ENCODE measurements at places on chromosomes 2 and 18.
A peak's percentile ranks its signal among the peaks of the same experiment; 100 is the strongest.

- H3K4me1 ChIP-seq = no peaks in the 10 kb centered on the region
- no peak overlapping the region for H3K27ac ChIP-seq
- no peak for DNase-seq
- H3K36me3 ChIP-seq = no peaks in the 10 kb centered on the region
- H3K27me3 ChIP-seq = no peaks in the 10 kb centered on the region
- no peak overlapping the region for H3K4me3 ChIP-seq
Measured at GRCh38 chr2:155643056-155643775, 689.3 kb downstream of the NR4A2 start.

- no peak overlapping the region for H3K27ac ChIP-seq
- peaks cover 2% of the 10 kb centered on the region for H3K27me3 ChIP-seq
- no peaks in the 10 kb centered on the region for H3K36me3 ChIP-seq
Measured at GRCh38 chr2:137912371-137912770, 51.9 kb upstream of the HNMT start.

DNA sequence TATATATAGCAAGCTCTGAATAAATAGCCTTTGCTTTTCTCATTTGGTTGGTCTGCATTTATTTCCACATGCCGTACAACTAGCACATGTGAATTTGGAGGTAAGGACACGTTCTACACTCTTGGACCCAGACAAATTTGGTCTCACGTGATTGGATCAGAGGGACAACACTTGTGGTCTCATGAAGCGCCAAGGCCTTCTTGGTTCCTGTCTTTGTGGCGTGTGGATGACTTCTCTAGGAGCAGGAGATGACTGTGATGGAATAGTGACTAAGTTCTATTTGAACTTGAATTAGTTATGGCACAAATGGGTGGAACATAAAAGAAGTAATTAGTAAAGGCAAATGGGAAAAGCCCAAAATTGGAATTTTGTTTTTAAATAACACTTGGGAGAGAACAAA is 206.9 kb downstream of the BCL2 start:
- no peaks in the 10 kb centered on the region for H3K27me3 ChIP-seq
- H3K36me3 ChIP-seq = peaks cover 1% of the 10 kb centered on the region
- H3K27ac ChIP-seq = no peak overlapping the region
- H3K4me3 ChIP-seq = no peak overlapping the region
- no peak for DNase-seq

DNA sequence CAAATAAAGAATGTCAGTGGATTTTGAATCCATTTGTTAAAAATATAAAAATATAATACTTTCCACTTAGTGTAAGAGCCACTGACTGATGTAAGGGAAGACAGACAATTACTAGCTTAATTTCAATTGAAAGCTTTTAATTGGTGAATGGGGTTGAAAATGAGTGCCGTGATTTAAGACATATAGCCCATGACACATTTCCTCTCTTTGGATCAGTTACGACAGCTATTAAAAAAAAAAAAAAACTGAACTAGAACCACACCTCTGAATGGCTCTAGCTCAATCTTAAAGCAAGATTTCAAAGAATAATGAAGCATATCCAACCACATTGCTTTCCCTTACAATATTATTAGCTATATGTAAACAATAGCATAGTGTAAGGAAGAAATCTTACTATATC is 44.0 kb downstream of the CIB4 start:
- H3K4me1 ChIP-seq = no peaks in the 10 kb centered on the region
- H3K27me3 ChIP-seq = peaks cover 24% of the 10 kb centered on the region
- H3K4me3 ChIP-seq = no peak overlapping the region

DNA sequence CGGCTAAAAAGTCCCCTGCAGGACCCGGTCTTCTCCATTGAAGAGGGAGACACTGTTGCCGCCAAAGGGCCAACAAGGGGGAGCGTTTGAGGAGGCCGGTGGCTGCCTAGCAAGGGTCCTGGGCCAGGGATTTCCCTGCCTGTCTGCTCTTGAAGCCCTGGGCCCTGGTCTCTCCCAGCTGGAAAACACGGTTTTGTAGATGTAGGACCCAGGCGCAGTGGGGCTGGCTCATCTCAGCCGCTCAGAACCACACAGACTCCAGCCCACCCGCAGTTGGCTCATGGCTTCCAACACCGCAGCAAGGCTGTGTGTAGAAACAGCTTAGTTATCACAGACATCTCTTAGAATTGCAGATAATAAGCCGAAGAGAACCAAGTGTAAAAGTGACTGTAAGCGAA is 57.1 kb upstream of the TWIST2 start:
- H3K36me3 ChIP-seq = no peaks in the 10 kb centered on the region
- no peak overlapping the region for H3K4me3 ChIP-seq
- no peaks in the 10 kb centered on the region for H3K4me1 ChIP-seq
- H3K27me3 ChIP-seq = peaks cover 11% of the 10 kb centered on the region
- DNase-seq = no peak

DNA sequence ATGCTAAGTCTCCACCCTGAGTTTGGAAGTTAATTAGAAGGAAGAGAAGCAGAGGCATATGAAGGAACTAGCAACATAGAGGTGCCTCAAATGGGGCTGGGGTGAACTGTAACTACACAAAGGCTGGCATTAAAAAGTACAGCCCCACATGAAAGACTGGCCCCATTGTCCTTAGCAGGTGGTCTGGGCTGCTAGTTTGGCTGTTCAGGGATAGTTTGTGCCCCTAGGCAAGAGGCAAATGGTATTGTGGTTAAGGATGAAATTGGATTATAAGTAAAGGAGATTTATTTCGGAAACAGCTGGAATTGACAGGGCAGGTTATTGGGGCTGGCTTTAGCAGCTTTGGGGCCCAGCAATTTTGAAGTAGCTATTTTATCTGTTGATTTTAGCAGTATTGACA is 365.7 kb upstream of the TNP1 start:
- H3K4me3 ChIP-seq = no peak overlapping the region
- H3K36me3 ChIP-seq = peaks cover 2% of the 10 kb centered on the region
- peaks cover 10% of the 10 kb centered on the region for H3K27me3 ChIP-seq

DNA sequence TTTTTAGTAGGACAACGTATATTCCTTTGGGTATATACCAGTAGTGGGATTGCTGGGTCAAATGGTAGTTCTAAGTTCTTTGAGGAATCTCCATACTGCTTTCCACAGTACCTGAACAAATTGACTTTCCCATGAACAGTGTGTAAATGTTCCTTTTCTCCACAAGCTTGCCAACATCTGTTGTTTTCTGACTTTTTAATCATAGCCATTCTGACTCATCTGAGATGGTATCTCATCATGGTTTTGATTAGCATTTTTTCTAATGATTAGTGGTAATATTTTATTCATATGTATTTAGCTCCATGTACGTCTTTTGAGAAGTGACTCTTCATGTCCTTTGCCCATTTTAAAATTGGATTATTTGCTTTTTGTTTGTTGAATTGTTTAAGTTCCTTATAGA is 58.4 kb upstream of the CERS6 start:
- H3K27me3 ChIP-seq = peaks cover 1% of the 10 kb centered on the region
- H3K36me3 ChIP-seq = no peaks in the 10 kb centered on the region
- no peak overlapping the region for H3K4me3 ChIP-seq
- no peak for DNase-seq
- no peaks in the 10 kb centered on the region for H3K4me1 ChIP-seq

DNA sequence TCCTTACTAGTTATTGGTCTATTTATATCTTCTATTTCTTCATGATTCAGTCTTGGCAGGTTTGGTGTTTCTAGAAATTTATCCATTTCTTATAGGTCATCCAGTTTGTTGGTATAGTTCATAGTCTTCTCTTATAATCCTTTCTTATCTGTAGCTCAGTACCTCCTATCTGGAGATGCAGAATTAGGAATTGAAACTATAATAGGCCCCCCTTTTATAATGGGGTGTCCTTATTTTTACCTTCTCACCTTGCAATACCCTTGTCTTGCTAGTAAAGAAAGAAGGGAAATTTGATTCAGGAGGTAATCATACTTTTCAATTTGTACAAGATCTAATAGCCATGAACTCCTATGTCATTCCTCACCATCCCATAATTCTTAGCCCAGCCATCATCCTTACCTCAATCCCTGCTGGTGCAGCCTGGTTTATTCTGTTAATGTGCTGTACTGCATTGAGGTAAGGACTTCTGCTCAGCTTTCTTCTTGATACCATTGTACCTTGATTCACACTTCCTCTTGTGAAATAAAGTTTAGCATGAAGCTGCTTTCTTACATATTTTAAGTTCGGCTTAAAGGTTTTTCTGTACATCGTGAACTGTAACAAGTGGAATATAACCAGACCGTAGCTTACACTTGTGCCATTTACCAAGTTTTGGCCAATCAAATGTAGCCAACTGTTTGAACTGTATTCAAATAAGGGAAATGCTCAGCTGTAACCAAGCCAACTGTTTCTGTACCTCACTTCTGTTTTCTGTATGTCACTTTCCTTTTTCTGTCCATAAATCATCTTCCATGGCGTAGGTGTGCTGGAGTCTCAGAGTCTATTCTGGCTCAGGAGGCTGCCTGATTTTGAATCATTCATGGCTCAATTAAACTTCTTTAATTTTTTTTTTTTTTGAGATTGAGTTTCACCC is 40.1 kb upstream of the PTH2R start:
- peaks cover 12% of the 10 kb centered on the region for H3K4me1 ChIP-seq
- peaks cover 5% of the 10 kb centered on the region for H3K36me3 ChIP-seq
- no peaks in the 10 kb centered on the region for H3K27me3 ChIP-seq
- no peak for DNase-seq
- peak overlapping the region; percentile 97 for H3K27ac ChIP-seq
- peak overlapping the region; percentile 79 for H3K4me3 ChIP-seq

- peaks cover 3% of the 10 kb centered on the region for H3K27me3 ChIP-seq
- H3K4me1 ChIP-seq = no peaks in the 10 kb centered on the region
- no peaks in the 10 kb centered on the region for H3K36me3 ChIP-seq
- no peak overlapping the region for H3K4me3 ChIP-seq
- no peak for DNase-seq
- H3K27ac ChIP-seq = no peak overlapping the region
Measured at GRCh38 chr2:29495068-29495467, 379.9 kb downstream of the CLIP4 start.

GRCh38 chr2:71463342-71463654 is 9.9 kb downstream of the DYSF start:
- H3K27me3 ChIP-seq = peaks cover 11% of the 10 kb centered on the region
- no peak for DNase-seq
- H3K4me3 ChIP-seq = no peak overlapping the region
- peaks cover 3% of the 10 kb centered on the region for H3K4me1 ChIP-seq

DNA sequence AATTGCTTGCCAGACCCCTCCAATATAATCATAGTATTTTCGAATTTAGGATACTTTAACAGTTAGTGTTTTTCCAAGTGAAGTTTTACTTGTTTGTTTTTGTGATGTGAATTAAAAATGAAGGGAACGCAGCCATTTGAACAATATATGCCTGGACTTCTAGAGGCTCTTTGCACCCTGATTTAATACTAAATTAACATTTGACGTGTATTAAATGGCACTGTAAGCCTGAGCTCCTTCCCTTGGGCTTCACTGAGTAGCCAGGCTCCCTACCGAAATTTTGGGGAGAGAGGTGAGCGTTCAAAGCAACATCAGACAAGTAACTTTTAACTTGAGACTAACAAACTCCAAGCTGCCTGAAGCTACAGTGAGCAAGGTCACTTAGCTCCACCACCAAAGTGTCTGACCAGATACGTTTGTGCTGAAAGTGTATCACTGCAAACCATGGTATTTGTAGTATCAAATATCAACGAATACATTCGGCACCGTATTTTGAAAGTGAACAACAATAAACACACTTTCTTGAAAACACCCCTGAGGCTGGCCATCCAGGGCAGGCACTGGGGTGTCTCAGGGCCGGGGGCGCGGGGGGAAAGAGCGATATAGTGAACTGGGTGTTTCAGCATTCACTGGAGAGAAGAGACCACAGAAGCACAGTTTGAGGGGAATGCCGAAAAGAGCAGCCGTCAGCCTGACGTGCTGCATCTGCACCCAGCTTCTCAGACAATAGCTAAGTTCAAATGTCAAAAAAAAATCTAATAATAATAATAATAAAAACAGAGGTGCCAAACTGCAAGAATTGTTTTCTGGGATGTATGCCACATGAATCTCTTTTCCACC is 7.7 kb upstream of the POU3F3 start:
- H3K4me3 ChIP-seq = no peak overlapping the region
- H3K36me3 ChIP-seq = peaks cover 2% of the 10 kb centered on the region

- H3K4me3 ChIP-seq = no peak overlapping the region
- no peaks in the 10 kb centered on the region for H3K4me1 ChIP-seq
- no peak overlapping the region for H3K27ac ChIP-seq
- DNase-seq = no peak
- no peaks in the 10 kb centered on the region for H3K36me3 ChIP-seq
Measured at GRCh38 chr2:10704034-10704594, 14.3 kb upstream of the NOL10 start.

DNA sequence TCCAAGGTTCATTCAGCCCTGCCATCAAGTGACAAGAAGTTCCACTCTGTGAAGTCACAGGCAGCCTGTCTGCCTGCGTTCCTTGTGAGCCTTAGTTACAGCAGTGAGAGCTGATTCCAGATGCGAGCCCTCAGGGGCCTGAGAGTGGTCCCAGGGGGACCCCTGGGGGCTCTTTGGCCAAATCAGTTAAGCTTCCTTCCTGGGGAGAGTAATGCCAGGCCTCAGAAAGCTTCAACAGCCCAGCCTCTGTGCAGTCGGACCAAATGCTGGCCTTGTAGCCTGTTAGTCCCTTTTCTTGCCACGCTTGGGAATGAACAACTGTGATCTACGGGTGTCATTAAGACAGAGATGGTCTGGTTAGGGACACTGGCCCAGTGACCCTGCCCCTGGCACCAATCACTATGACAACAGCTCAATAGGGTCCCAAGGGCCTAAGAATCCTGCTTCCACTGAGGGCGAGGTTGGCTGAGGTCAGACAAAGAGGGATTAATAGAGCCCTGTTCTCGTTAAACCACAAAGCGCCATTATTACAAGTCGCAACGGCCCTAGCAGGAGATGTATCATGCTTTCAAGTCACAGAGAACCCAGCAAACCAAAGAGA is 50.9 kb downstream of the HS1BP3 start:
- no peak overlapping the region for H3K4me3 ChIP-seq
- peaks cover 2% of the 10 kb centered on the region for H3K36me3 ChIP-seq
- no peak overlapping the region for H3K27ac ChIP-seq
- peaks cover 15% of the 10 kb centered on the region for H3K4me1 ChIP-seq
- H3K27me3 ChIP-seq = peaks cover 2% of the 10 kb centered on the region
- DNase-seq = no peak

- DNase-seq = no peak
- H3K27me3 ChIP-seq = no peaks in the 10 kb centered on the region
- peaks cover 11% of the 10 kb centered on the region for H3K36me3 ChIP-seq
- H3K4me1 ChIP-seq = peaks cover 3% of the 10 kb centered on the region
- H3K27ac ChIP-seq = no peak overlapping the region
Measured at GRCh38 chr18:74828200-74828599, 230.5 kb downstream of the ZNF407 start.

DNA sequence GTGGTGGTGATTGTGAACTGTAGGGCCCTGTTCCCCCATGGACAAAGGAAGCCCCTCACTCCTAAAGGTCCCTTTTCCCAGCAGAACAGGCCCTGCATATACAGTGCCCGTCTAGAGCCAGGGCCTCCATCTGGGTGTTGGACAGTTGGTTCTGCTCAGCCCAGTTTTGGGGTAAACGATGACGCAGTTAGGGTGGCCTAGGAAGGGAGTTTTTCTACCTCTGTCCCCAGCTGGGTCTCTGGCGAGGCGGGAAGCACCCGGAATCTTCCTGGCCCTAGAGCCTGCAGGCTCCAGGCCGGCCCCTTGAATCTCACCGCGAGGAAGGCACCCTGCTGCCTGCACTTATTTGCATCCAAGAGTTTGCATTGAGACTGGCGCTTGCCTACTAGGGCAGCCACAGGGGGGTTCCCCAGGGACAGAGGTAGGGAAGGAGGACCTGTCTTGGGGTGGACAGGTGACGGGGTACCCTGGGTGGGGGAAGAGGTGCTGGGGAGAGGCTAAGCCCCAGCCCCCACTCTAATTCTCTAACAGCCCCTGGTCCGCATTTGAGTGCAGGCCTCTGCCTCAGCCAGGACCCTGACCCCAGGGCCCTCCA is 529 bp upstream of the MTA3 start:
- peaks cover 28% of the 10 kb centered on the region for H3K4me1 ChIP-seq
- H3K4me3 ChIP-seq = peak overlapping the region; percentile 88
- peak overlapping the region; percentile 92 for H3K27ac ChIP-seq
- peaks cover under 1% of the 10 kb centered on the region for H3K36me3 ChIP-seq

All from memory B cell (primary cell).